ENCODE measurements at places on chromosomes 11 and 22.

DNA sequence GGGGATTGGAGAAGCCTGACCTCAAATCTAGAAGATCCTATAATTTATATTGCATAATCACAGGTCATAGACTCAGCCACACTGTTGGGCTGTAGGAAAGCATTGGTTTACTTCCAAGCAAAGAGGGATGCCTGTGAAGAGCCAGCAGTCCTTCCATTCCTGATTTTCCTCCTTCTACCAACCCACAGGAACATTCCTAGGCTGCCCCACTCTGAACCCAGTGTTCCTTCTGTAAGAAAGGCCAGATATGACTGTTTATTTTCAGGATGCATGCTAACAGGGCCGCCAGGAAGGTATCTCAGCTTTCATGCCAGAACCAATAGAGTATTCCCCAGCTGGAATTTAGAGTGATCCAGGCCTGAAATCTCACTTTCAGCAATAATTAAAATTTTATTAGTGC is 197.1 kb downstream of the ETS1 start:
- no peak for DNase-seq

DNA sequence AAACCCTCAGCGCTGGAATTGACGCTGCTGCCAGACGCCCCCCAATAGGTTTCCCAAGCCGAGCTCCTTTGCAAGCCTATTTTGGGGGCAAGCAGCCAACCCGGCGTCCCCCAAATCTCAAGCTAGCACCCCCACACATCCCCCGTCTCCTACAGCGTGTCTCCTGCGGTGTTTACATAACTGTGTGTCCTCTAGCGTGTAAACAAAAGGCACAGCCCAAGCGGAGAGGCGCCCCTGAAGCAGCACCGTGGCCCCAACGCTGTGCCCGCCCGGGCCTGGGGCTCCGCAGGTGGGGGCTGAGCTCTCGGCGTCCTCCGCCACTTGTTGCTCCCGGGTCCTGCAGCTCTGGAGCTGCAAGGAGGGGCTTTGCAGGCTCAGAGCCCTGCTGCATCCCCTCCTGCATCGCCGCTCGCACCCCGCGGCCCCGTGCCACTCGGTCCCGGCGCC is 1.6 kb downstream of the CADM1 start:
- no peak for DNase-seq

DNA sequence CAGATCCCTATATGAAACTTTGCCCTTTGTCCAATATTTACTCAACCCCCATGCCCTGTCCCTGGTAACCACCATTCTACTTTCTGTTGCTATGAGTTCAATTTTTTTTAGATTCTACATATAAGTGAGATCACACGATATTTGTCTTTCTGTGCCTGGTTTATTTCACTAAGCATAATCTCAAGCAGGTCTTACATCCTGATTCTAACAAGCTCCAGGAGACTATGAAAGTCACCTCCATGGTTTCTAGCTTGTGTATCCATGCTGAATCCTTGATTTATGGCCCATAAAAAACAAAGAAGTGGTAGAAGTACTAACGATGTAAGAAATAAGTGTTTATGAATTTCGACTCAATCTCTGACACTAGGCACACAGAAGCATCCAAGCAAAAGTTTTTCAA is 68.0 kb downstream of the OR5AK2 start:
- DNase-seq, result no peak

GRCh38 chr11:123800036-123800435 is 6.1 kb downstream of the OR6M1 start:
- DNase-seq, result no peak

DNA sequence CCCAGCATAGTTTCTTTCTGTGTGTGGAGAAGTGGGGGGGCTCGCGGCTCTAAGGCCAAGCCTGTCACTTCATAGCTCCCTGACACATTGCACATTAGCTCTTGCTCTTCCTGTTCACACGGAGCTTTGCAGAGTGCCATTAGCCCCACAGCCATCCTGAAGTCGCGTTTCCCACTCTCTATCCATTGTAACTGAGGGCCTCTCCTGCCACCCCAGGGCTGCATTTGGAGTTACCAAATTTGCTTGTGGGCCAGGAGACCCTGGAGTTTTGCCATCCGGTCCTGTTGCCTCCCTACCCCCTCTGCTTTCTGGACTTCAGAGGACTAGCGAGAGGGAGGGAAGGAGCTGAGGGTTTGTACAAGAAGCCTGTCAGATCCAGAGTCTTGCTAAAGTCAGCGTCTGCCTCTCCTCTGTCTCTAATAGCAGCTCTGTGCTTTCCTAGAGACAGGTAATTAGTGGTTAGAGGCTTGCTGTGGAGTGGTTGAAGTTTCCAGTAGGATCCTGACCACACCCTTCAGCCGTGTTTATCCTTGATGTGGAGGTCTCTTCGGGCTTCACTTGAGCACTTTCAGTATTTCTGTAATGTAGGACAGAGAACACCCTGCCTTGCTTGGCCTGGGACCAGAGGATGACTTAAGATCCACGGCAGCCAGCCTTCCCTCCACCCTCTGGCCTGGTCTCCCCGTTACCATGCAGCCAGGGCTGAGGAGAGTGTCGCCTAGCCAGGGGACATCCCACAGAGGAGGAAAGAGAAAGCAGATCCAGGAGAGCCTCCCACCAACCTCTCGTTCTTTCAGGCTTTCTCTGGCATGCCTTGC is 14.1 kb downstream of the DCPS start:
- no peak for DNase-seq

DNA sequence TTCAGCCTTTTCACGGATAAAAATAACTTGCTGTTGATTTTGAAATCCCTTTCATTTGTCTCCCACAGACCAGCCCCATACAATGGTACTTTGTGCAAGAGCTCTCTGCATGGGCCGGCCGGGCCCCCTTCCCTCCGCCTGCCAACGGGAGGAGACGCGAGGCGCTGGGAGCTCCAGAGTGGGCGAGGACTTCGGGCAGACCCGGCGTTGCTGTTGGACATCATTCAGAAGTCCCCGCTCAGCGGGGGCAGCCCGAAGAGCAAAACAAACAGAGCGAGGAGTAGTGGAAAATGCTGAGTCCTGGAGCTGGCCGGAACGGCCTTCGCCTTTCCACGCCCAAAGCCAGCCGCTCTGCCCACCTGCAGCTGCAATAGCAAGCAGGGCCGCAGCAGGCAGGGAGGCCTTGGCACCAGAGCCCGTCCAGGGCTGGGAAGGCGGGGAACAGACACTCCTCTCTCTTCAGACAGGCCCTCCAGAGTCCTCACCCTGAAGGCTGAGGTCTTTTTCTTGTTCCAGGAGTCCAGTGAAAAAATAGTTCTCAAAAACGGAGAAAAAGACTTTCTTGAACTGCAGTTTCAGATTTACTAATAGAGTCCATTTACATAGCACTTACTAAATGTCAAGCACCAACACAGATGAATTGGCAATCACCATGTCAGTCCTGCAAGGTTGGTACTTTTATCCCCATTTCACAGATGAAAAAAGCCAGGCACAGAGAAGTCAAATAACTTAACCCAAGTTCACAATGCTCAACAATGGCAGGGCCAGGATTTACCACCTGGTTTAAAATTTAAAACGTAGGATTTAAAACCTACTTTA is 135.5 kb downstream of the ETS1 start:
- no peak for DNase-seq

DNA sequence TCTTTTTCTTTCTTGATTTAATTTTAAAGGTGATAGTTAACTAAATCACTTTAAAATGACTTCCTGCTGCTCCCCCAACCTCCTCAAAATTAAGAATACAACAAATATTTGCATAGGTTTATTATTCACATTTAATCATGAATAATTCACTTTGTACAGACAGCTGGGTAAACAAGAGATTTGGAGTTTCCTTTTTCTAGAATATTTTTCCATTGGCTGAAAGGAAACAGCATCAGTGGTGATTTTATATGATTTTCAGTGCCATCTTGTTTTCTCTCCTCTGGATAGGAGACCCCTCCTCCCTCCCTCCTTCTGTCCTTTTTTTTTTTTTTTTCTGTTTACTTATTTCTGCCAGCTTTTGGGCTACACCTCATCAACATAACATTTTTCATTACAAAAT is 60.5 kb downstream of the LIF start:
- no peak for DNase-seq

Measured in stimulated activated CD4-positive, alpha-beta T cell treated with anti-CD3 and anti-CD28 coated beads, Interleukin-12 subunit alpha, Interleukin-12 subunit beta, amount 100 ng/mL, for 4 hours (primary cell).